ENCODE measurements at places on chromosomes 6 and 20.

GRCh38 chr6:21847711-21848480 is 254.3 kb downstream of the SOX4 start:
- DNase-seq: no peak

DNA sequence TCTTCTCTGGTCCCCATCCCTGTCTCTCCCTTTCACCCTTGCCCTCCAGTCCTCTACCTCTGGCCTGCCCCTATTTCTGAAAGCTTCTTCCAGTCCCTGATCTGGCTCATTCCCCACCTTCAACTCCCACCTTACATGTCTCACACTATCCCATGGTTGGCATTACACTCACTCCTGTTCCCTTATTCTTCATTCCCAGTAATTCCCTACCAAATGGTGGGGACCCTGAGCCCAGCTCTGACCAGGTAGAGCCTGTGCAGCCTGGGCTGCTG is 6.4 kb downstream of the TP53INP2 start:
- DNase-seq: no peak

- DNase-seq: no peak
These were observed 22.5 kb downstream of the ADGRB3 start for GRCh38 chr6:68657374-68658139.

- no peak for DNase-seq
These were observed 118.8 kb upstream of the KCNK16 start for GRCh38 chr6:39441301-39441700.

- DNase-seq: peak; percentile 1
These were observed 51.5 kb downstream of the SLC23A2 start for GRCh38 chr20:4949833-4950178.

GRCh38 chr20:50138479-50139393 is 14.8 kb downstream of the PEDS1 start:
- DNase-seq: no peak

DNA sequence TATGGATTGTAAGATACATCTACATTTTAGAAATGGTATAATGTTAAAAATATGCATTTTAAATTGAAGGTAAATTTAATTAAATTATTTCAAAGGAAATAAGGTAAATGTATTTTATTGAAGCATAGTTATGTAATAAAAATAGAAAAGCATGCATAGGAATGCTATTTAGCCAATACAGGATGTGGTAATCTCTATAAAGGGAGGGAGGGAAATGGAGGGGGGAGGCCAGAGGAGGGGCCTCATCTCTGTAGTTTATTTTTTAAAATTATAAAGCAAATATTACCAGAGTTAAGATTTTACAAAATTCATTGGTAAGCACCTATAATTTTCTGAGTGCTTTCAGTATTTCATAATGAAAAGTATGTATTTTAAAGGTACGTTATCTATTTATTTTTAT is 27.2 kb downstream of the SLC16A10 start:
- DNase-seq: no peak

DNA sequence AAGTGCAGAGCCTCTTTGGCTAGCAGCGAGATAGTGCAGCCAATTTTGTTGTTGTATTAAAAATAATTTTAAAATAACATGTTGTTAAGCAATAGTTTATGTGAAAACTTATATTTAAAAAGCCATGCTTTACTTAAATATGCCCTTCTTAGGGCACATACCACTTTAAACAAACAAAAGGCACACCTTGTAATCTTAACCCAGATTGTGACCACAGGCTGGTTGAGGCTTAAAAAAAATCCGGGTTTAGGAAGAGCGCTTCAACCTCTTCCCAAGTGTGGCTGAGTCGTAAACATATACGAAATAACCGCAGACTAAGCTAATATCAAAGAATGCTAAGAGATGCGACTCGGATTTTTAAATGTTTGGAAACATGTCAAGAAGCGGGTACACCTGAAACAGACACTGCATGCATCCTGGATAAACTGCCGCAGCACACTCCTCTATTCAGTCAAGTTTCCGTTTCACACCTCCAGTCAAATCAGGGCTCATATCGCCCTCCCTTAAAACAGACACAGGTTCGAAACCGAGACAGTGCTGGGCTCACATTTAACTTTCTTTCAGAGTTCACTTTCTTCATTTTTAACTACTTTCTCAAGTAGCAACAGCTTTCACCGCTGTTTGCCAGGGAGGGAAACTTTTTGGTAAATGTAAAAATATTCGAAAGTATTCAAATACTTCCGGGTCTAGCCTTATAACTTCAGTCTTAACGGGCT is 1.5 kb downstream of the DEK start:
- no peak for DNase-seq

DNA sequence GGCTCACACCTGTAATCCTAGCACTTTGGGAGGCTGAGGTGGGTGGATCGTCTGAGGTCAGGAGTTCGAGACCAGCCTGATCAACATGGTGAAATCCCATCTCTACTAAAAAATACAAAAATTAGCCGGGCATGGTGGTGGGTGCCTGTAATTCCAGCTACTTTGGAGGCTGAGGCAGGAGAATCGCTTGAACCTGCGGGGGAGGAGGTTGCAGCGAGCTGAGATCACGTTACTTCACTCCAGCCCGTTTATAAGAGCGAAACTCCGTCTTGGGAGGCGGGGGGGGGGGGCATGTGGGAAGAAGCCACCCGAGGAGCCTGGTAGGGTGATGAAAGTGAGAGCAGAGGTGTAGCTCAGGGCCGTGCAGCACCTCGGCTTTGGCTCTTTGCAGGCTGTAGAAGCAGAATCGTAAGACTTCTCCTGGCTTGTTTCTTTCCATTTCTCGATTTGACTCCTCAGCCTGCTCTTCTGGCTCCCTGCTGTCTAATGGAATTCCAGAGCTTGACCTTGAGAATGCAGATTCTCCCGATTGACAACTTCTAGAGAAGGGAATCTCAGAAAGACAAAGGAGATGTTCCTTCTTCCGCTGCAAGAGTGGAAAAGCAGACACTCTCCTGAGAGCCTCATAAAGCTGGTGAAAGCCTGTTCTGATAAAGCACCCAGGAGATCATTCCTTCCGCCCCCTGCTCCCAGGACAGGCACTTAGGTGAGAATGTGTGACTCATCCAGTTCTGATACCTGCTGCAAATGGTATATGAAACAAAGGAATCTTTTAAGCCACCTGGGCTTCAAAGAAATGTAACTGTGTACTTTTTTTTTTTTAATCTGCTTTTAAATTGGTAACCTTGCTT is 26.0 kb upstream of the PPP1R16B start:
- DNase-seq: no peak

GRCh38 chr6:43622541-43622940 is 6.5 kb downstream of the GTPBP2 start:
- DNase-seq: no peak

DNA sequence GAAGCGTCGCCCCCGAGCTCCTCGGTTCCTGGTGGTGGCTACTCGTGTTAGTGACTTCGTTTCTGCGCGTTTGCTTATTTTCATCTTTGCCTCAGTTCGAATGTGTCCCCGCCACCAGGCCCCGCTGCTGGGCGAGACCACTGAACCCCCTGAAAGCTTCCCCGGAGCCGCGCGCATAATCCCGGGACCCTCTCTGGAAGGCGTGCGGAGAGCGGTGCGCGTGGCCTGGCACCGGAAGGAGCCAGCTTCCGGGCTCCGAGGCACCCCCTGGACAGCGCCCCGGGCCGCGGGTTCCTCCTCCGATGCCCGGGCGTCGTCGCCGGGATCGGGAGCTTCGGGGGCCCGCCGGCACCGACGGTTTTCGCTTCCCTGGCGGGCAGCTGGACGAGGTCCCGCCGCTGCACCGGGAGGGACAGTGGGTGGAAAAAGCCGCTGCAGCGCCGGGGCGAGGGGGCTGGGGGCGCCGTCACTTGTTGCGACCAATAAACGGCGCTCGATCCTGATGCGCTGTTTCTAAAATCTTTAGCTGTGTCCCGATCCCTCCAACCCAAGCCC is 643 bp upstream of the SLC35D3 start:
- DNase-seq: no peak

DNA sequence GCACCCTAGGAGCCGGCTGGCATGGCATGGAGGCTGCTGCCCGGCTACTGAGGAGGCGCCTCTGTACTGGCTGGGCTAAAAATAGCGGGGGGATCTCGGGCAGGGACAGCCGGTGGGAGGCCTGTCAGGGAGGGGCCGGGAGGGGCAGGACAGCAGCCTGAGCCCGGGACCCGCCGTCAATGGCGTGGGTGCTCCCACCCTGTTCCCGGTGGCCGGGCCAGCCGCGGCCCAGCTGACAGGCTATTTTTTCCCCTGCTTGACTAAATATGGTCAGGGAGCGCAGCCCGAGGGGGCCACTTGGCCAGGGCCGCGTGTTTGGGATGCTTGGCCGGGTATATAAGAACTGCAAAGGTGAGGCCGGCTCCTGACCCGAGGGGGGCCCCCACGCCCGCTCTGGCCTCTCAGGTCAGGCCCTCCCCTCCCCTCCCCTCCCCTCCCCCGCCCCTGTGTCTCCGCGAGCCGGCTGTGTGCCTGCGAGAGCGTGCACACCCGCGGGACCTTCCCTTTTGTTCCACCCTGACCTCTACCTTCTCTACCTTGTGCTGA is 74.4 kb upstream of the GATA5 start:
- no peak for DNase-seq

DNA sequence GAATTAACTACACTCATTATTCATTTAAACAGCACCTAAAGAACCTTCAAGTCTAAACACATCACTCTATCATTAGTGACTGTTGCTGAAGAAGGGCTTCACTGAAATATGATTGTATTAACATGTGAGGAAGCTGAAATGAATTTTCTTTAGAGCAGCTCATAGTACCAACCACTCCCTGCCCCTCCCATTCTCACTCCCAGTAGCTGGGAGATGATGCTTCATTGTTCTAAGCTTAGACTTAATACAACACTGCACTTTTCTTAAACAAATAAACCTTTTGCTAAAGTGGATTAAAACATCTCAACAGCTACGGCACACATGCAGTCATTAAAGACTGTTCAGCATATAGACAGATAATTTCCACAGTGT is 63.1 kb downstream of the ATXN1 start:
- no peak for DNase-seq

DNA sequence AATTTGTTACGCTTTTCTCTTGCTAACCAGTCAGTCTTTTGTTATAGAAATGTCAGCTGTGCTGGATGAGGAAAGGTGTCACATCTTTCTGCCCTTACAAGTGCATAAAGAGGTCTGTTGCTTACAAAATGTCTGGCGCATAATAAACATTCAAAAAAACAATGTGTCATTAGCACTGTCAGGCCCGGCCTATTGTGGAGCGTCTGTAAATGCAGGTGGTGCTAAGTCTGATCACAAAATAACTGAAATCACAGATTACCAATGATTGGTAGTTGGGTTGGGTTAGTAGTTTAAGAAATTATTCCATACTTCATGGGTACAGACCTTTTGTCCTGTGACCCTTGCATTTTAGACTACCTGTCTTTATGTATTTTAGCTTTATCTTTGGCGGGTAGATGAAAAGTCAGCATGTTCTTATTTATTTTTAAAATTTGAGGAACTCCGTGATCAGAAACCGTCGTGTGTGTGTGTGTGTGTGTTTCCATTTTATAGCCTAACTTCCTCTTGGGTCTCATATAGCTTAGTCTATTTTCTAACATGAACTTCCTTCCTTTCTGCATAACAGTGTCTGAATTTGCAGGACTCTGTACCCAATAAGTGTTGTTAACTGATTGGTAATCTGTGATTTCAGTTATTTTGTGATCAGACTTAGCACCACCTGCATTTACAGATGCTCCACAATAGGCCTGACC is 88.1 kb upstream of the IFNGR1 start:
- no peak for DNase-seq

DNA sequence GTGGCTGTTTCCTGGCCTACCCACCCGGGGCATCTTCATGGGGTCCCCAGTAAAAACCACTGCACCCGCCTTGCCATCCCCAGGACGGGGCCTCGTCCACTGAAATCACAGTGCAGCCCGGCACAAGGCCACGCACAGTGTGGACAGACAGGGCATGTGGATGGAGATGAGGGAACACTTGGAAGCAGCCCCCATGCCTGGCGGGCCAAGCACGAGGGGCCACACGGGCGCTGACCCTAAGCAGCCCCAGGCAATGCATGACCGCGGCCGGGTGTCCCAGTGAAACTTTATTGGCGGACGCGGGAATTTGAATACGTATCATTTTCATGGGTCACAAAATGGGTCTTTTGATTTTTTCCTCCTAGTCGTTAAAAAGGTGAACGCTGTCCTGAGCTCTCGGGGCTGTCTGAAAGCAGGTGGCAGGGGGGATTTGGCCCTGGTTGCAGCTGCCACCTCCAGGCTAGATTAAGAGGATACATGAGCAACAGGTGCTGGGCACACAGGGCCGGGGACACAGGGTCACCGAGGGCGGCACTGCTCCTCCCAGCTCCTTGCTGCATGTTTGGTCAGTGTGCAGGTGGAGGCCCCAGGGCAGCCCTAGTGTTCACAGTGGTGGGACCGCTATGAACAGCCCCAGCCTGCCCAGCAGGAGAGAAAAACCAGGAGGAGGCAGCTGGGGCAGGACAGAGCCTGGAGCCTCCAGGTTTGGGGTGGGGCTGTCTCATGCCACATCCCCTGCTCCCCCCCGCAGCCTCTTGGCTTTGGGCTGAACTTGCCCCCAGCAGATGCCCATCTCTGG is 74.9 kb upstream of the SLCO4A1 start:
- no peak for DNase-seq

DNA sequence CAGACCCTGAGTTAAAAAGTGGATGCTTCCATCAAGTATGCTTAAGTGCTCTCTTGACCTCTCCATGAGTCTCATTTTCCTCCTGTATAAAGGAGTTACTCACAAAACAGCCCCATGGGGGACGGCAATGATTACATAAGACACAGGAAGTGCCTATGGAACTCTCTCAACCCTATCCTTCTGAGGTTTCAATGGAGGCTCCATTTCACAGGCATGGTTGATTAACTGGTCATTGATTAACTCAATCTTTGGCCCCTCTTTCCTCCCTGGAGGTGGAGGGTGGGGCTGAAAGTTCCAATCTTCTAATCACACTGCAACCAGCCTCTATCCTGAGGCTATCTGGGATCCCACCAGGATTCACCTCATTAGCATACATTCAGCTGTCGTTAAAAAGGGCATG is 29.3 kb downstream of the CST8 start:
- DNase-seq: no peak

- DNase-seq: no peak
These were observed 39.7 kb upstream of the ASIP start for GRCh38 chr20:34201531-34201930.

DNA sequence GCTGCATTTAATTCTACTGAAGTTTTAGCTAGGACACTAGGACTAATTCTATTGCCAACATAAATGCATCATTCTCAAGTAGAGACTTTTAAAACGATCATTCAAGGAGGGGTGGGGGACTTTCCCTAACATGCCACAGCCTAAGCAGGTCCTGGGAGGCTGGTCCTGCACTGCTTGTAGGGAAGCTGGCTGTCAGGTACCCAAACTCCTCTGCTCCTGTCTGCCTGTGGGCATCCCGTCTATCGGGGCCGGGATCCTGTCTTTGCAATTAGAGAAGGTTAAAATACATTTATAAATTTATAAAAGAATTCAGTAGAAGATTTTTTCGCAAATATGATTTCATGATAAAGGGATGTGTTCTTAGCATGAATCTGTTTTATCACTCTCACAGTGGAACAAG is 51.6 kb upstream of the MPC1 start:
- no peak for DNase-seq

- no peak for DNase-seq
These were observed 238.7 kb downstream of the UST start for GRCh38 chr6:148985499-148985898.

GRCh38 chr6:75345413-75345812 is 60.8 kb upstream of the TMEM30A start:
- DNase-seq: no peak

GRCh38 chr6:138815797-138816528 is 20.1 kb downstream of the ECT2L start:
- DNase-seq: no peak

GRCh38 chr6:49556429-49556837 is 6.0 kb downstream of the C6orf141 start:
- DNase-seq: no peak
